ENCODE measurements at places on chromosomes 1 and 21. TPM values are rescaled to one million over a fixed set of nuclear protein-coding genes. Genes with fewer than 3 reads are reported as not detected.

The COL16A1 gene
- total RNA-seq = 90.7 TPM

The GIPC2 gene
- total RNA-seq = 0.08 TPM

- H3K4me3 ChIP-seq = no peak overlapping the region
- H3K4me1 ChIP-seq = peaks cover 4% of the 10 kb centered on the region
- H3K27ac ChIP-seq = no peak overlapping the region
- H3K27me3 ChIP-seq = peaks cover 45% of the 10 kb centered on the region
- DNase-seq = no peak
Measured at GRCh38 chr21:25424634-25425033, 182.6 kb downstream of the MRPL39 start.

- peak overlapping the region; percentile 83 for H3K27ac ChIP-seq
- H3K4me1 ChIP-seq = peaks cover 44% of the 10 kb centered on the region
- H3K4me3 ChIP-seq = peak overlapping the region; percentile 75
- no peak for DNase-seq
Measured at GRCh38 chr1:9824702-9825089, 931 bp upstream of the CLSTN1 start.

DNA sequence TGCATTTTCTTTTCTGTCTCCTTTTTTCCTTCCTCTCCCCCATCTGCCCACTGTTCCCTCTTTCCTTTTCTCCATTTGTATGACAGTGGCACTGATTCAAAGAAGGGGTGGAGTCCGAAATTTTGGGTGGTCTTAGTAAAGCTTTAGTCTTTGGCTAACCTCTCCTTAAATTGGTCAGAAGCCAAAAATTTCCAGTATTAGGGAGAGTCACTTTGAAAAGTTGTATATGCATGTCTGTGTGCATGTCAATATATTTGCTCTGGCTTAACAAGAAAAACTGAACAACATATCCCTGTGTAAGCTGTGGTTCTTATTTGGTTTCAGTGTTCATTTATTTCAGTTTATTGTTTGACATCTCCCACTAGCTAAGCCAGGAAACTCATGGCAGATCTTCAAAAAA lies 314.8 kb upstream of the CXADR start:
- no peak for DNase-seq
- peaks cover 38% of the 10 kb centered on the region for H3K27me3 ChIP-seq
- no peak overlapping the region for H3K27ac ChIP-seq

- peaks cover 88% of the 10 kb centered on the region for H3K27me3 ChIP-seq
- H3K4me1 ChIP-seq = peaks cover 26% of the 10 kb centered on the region
- no peak overlapping the region for H3K4me3 ChIP-seq
- no peak overlapping the region for H3K27ac ChIP-seq
- peak; percentile 46 for DNase-seq
Measured at GRCh38 chr21:36710729-36711048, 11.8 kb downstream of the SIM2 start.
